Left ventricle myocardium inferior (tissue), 1 donor: ENCODE measurements at places on chromosomes 11 and 22.

DNA sequence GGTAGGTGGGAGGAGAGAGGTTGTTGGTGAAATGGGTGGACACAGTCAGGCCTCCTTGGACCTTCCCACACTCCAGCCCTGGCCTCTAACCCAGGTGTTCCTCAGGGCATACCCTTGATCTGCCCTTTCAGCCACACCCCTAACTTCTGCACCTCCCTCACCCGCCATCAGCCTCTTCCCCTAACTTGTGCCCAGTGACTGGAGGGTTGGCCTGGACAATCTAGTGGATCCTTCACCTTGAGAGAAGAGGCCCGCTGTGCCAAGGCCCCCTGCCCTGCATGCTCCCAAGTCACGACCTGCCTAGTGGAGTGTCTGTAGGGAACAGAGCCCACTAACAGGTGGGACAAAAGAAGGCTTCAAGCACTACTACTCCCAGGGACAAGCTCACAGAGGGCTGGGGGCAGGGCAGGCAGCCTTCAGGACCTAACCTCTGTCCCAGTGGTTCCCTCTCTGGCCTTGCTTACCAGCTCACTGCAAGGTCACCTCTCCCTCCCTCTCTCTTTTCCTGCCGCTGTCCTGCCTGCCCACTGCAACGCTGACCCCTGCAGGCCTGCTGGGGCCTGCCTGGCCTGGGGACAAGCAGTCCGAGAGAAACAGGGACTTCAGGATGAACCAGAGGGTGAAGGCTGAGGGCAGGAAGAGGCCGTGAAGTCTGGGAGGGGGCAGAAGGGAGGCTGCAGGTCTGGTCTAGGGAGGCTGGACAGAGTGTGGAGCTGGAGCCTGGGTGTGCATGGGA is 3.3 kb downstream of the SYT7 start:
- DNase-seq = peak; percentile 48
- H3K36me3 ChIP-seq = no peaks in the 10 kb centered on the region
- H3K4me3 ChIP-seq = no peak overlapping the region

- H3K4me1 ChIP-seq = peaks cover 61% of the 10 kb centered on the region
- H3K36me3 ChIP-seq = no peaks in the 10 kb centered on the region
- DNase-seq = no peak
- no peak overlapping the region for H3K4me3 ChIP-seq
Measured at GRCh38 chr11:12186701-12187100, 76.3 kb downstream of the MICAL2 start.

- DNase-seq = no peak
- H3K4me1 ChIP-seq = peaks cover 12% of the 10 kb centered on the region
- H3K27me3 ChIP-seq = peaks cover 98% of the 10 kb centered on the region
- H3K4me3 ChIP-seq = no peak overlapping the region
- no peak overlapping the region for H3K27ac ChIP-seq
Measured at GRCh38 chr11:120747850-120748814, 236.6 kb downstream of the GRIK4 start.

- H3K4me3 ChIP-seq = no peak overlapping the region
- peak overlapping the region; percentile 88 for H3K27ac ChIP-seq
- no peaks in the 10 kb centered on the region for H3K27me3 ChIP-seq
- DNase-seq = no peak
Measured at GRCh38 chr22:46098525-46099475, 51.5 kb upstream of the PPARA start.

DNA sequence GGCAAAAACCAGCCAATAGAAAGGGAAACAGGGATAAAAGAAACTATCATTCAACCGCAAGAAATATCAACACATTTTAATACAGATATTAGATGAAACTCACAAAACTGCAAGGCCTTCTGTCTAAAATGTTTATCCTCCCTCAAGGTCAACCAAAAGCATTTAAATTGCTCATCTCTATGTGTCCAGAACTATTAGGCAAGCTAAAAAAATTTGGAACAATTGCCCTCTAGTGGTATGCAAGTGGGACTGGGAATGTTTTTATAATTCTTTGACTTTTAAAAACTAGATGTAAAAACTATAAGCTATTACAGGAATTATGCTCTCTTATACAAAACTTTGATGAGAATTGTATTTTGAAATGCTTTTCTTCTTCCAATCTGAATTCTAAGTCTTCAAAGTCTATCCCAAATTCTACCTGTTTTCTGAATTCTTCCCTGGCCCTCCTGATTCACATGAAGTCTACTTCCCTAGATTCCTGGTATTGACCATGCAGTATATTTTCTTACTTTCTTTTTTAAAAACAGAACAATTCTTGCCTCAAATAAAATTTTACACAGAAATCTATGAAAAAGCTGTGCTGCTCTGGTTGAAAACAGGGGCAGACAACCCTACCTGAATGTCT is 4.9 kb downstream of the CWC15 start:
- H3K27ac ChIP-seq = no peak overlapping the region
- H3K4me3 ChIP-seq = no peak overlapping the region
- no peaks in the 10 kb centered on the region for H3K27me3 ChIP-seq
- H3K36me3 ChIP-seq = peaks cover 87% of the 10 kb centered on the region

- H3K4me1 ChIP-seq = no peaks in the 10 kb centered on the region
- DNase-seq = no peak
- H3K36me3 ChIP-seq = no peaks in the 10 kb centered on the region
- H3K27me3 ChIP-seq = peaks cover 19% of the 10 kb centered on the region
- H3K4me3 ChIP-seq = no peak overlapping the region
- no peak overlapping the region for H3K27ac ChIP-seq
Measured at GRCh38 chr22:43570531-43571165, 158.8 kb downstream of the MPPED1 start.

GRCh38 chr11:1262172-1263006 is 39.5 kb downstream of the MUC5B start:
- peak overlapping the region; percentile 78 for H3K27ac ChIP-seq
- peaks cover 19% of the 10 kb centered on the region for H3K4me1 ChIP-seq
- H3K4me3 ChIP-seq = peak overlapping the region; percentile 66

- no peak for DNase-seq
- no peaks in the 10 kb centered on the region for H3K27me3 ChIP-seq
- H3K36me3 ChIP-seq = peaks cover 96% of the 10 kb centered on the region
- no peak overlapping the region for H3K4me3 ChIP-seq
Measured at GRCh38 chr11:57698843-57699365, 13.1 kb downstream of the MED19 start.

- H3K36me3 ChIP-seq = no peaks in the 10 kb centered on the region
- H3K27me3 ChIP-seq = no peaks in the 10 kb centered on the region
- H3K27ac ChIP-seq = no peak overlapping the region
- no peak overlapping the region for H3K4me3 ChIP-seq
Measured at GRCh38 chr11:43074810-43075209, 237.0 kb upstream of the API5 start.

GRCh38 chr11:112439614-112440013 is 179.0 kb upstream of the PLET1 start:
- H3K4me3 ChIP-seq = no peak overlapping the region
- no peaks in the 10 kb centered on the region for H3K36me3 ChIP-seq
- no peak for DNase-seq
- no peaks in the 10 kb centered on the region for H3K4me1 ChIP-seq
- no peaks in the 10 kb centered on the region for H3K27me3 ChIP-seq

DNA sequence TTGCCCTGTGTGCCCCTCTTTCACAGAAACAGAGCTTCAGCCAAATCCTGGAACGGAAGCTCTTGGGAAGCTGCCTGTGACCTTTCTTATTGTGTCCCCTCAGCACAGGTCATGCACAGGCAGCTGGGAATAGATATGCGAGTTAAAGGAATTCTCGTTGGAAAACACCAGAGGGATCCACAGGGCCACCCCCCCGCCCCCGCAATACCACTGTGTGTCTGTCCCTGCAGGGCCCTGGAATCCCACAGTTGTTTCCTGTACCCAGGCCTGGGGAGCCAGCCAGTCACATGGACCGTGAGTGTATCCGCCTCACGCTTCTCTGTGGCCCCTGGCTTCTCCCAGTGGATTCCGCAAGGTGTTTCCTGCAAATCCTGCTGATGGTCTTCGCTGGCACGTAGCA is 29.0 kb downstream of the TIMP3 start:
- peaks cover 44% of the 10 kb centered on the region for H3K36me3 ChIP-seq
- peak overlapping the region; percentile 86 for H3K27ac ChIP-seq
- peak overlapping the region; percentile 18 for H3K4me3 ChIP-seq
- H3K27me3 ChIP-seq = no peaks in the 10 kb centered on the region
- DNase-seq = peak; percentile 72
- H3K4me1 ChIP-seq = peaks cover 100% of the 10 kb centered on the region

GRCh38 chr11:10673501-10674062 is 20.0 kb downstream of the IRAG1 start:
- no peak for DNase-seq
- peak overlapping the region; percentile 81 for H3K27ac ChIP-seq
- H3K4me1 ChIP-seq = peaks cover 42% of the 10 kb centered on the region
- no peak overlapping the region for H3K4me3 ChIP-seq

- H3K4me1 ChIP-seq = peaks cover 80% of the 10 kb centered on the region
- no peak for DNase-seq
- peaks cover 86% of the 10 kb centered on the region for H3K36me3 ChIP-seq
Measured at GRCh38 chr11:83174008-83174407, 17.1 kb downstream of the PCF11 start.

DNA sequence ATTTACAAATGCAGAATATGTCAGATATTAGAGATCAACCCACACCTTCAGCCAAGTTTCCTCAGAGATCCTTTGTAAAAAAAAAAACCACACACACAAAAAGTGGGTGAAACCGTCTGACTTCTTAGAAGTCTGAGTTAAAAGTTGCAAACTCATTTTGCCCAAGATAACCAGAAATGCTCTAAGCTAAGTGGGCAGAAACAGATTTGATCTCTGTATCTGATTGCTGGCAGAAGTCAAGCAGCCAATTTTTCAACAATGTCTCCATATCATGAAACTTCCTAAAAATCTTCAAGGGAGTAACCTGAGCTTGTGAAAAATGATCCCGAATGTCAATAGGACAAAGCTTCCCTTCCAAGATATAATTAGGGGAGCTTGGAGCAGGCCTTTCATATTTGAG is 28.6 kb upstream of the ATXN10 start:
- peaks cover 55% of the 10 kb centered on the region for H3K27me3 ChIP-seq
- no peak overlapping the region for H3K4me3 ChIP-seq
- no peaks in the 10 kb centered on the region for H3K36me3 ChIP-seq
- no peak for DNase-seq
- H3K27ac ChIP-seq = no peak overlapping the region

DNA sequence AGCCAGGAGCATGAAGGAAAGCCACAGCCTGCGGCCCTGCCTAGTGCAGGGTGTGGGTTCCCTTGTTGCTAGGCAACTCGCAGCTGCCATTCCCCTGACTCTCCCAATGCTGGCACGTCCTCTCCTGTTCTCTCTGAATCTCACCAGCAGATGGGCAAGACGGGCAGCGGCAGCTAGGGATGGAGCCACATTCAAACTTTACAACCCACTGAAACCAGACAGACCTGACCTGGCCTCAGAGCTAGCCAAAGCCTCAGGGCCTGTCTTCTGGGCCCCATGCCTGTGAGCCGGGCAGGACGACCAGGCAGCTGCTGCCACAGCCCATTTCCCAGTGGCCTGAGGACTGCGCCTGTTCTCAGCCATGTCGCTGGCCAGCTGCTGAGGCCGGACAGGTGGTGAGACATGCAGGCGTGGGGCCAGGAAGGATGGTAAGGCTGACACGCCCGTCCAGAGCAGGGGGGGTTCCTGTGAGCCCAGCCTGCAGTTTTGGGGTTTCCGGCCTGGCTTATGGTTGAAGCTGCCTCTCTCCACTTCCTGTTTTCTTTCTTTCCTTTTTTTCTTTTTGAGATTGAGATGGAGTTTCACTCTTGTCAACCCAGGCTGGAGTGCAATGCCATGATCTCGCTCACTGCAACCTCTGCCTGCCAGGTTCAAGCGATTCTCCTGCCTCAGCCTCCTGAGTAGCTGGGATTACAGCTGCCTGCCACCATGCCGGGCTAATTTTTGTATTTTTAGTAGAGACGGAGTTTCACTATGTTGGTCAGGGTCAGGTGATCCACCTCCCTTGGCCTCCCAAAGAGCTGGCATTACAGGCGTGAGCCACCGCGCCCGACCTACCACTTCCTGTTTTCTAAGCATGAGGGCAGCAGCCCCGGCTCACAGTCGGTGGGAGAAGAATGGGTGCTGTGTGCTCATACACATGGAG is 4.1 kb downstream of the SUN2 start:
- H3K4me3 ChIP-seq = no peak overlapping the region
- DNase-seq = peak; percentile 41
- peaks cover 47% of the 10 kb centered on the region for H3K4me1 ChIP-seq
- H3K36me3 ChIP-seq = peaks cover 64% of the 10 kb centered on the region
- H3K27ac ChIP-seq = peak overlapping the region; percentile 21

DNA sequence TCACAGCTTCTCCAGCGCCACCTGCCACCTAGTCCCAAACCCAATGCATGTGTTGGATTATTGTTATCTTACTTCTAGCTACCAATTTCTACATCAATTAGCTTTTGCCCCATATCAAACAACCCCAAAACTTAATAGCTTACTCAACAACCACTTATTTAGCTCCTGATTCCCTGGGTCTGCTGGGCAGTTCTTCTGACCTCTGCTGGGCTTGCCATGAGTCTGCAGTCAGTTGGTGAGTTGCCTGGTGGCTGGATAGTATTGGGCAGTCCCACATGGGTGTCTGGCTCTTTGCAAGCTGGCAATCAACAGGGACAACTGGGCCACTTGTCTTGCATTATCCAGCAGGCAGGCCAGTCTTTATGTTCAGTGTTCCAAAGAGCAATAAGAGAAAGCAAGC is 13.6 kb upstream of the MS4A15 start:
- no peaks in the 10 kb centered on the region for H3K36me3 ChIP-seq
- H3K27me3 ChIP-seq = peaks cover 33% of the 10 kb centered on the region
- no peak for DNase-seq
- H3K4me1 ChIP-seq = no peaks in the 10 kb centered on the region

DNA sequence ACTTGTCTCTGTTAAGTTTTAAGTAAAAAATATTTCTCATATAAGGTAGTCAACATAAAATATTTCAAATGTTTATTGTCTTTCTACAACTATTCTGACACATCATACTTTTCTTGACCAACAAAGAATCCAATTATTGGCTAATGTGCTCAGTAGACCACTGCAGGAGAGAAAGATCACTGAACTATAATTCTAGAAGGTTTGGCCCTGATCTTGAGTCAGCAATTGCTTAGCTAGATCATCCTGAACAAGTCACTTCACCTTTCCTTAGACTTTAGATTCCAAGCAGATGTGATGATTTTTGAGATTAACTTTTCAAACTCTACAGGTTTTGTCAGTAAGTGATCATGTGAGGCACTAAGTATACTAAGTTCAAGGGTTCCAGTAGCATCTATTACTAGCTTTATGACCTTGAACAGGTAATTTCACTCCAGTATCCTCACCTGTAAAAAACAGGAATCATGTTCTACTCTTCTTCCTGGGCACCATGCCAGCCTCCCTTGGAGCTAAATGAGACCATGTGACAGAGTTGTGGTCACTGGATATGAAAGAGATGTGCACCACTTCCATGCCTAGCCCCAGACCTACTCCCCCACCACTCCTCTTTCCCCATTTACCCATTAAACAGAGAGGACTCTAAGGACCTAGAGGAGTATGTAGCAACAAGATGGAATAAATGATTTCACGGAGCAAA is 17.3 kb downstream of the PGM2L1 start:
- no peaks in the 10 kb centered on the region for H3K4me1 ChIP-seq
- DNase-seq = no peak
- no peak overlapping the region for H3K27ac ChIP-seq
- no peak overlapping the region for H3K4me3 ChIP-seq

- H3K27ac ChIP-seq = no peak overlapping the region
- DNase-seq = no peak
- H3K36me3 ChIP-seq = no peaks in the 10 kb centered on the region
- H3K4me1 ChIP-seq = no peaks in the 10 kb centered on the region
- no peaks in the 10 kb centered on the region for H3K27me3 ChIP-seq
- no peak overlapping the region for H3K4me3 ChIP-seq
Measured at GRCh38 chr11:106395716-106396349, 318.4 kb downstream of the AASDHPPT start.
